CD4-positive, alpha-beta T cell treated with Interleukin-15 for 4 hours (primary cell): ENCODE measurements at places on chromosomes 4 and X.

DNA sequence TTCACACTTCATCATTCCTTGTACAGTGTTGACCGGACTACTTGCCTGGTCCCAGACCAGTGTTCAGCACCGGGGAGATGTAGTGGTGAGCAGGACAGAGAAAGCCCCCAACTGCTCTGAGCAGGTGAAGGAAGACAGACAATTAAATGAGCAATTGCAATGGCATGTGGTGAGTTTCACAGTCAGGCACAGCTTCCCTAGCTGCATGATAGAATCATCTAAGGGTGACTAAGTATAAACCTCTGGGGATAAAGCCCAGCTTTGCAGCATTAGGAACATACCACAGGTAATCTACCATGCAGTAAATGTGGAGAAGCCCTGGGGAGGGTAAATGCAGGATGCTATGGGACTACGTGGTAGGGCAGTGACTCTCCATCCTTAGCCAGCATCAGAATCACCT is 47.8 kb downstream of the TMA16 start:
- DNase-seq, result no peak

DNA sequence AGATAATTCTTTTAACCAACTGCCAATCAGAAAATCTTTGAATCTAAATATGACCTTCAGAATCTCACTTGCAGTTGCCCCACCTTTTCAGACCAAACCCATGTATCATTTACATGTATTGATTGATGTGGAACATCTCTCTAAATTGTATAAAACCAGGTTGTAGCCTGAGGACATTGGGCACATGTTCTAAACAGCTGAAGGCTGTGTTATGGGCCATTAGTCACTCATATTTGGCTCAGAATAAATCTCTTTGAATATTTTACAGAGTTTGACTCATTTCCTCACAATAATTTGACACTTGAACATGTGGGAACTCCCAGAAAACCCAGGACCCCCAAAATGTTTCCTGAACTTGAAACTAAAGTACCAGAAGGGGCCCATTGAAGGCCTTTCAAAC is 58.7 kb downstream of the UGT2B10 start:
- no peak for DNase-seq

DNA sequence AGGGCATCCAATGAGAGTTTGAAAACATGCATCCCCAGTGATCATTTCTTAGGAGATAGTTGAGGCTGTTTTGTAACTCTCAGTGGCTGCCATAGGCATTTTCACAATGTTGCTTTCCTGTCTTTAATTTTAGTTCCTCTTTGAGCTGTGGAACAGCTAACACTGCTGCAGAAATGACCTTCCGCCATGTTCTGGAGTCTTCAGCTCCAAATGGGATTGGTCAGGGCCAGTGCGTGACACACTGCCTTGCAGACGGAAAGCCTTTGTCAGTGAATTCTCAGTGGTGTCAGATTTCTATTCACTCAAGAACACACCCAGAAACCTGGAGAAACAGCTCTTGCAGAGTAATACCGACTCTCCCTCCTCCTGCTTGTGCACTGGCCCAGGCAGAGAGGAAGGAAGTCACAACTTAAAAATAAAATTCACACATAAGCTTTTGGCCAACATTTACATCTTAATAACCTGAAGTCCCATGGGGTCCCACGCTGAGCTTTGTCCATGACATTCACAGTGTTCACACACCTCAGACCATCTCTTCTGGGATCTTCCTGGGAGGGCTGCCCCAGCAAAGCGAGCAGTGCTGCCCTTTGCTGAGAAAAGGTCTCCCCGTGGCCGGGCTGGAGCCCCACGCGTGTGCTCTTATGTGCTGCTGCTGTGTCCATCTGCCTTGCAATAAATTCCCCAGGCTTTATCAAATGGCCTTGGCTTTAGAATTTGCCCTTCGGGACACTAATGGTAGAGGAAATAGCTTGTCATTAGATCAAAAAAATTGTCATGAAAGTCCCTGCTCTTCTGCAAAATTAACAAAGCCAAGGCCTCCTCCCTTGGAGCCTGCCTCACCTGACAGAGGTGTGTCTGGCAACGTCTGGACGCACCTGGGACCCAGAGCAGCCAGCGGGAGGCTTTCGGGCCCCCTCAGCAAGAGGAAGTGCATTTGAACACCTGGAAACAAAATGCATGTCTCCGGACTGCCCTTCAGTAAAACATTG is 126.8 kb downstream of the IRF2 start:
- no peak for DNase-seq

- DNase-seq, result no peak
Observed at GRCh38 chr4:121156822-121157769, 7.0 kb downstream of the TNIP3 start.

DNA sequence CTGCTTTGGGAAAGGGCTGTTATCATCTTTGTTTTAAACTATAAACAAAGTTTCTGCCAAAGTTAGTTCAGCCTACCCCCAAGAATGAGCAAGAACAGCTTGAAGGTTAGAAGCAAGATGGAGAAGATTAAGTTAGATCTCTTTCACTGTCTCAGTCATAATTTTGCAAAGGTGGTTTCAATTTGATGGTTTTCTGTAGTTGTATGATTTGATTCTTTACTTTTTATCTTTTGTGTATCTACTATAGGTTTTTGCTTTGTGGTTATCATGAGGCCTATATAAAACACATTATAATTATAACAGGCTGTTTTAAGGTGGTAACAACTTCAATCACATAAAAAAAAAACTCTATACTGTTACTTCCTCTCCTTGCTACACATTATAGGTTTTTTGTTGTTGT is 35.4 kb upstream of the ALG13 start:
- DNase-seq, result no peak

GRCh38 chr4:17770845-17771244 is 10.6 kb downstream of the FAM184B start:
- no peak for DNase-seq
